ENCODE measurements at places on chromosomes 16 and 17.

- DNase-seq = no peak
These were observed 29.2 kb downstream of the ABCC3 start for GRCh38 chr17:50663812-50664374.

- no peak for DNase-seq
These were observed 34.3 kb upstream of the WSCD1 start for GRCh38 chr17:6035801-6036394.

- peak; percentile 59 for DNase-seq
These were observed 1.1 kb upstream of the HAPSTR1 start for GRCh38 chr16:9090101-9090959.

GRCh38 chr17:58677194-58677880, 14.5 kb downstream of the TEX14 start:
- no peak for DNase-seq

GRCh38 chr17:80270836-80271235, 10.2 kb downstream of the RNF213 start:
- DNase-seq = peak; percentile 82

DNA sequence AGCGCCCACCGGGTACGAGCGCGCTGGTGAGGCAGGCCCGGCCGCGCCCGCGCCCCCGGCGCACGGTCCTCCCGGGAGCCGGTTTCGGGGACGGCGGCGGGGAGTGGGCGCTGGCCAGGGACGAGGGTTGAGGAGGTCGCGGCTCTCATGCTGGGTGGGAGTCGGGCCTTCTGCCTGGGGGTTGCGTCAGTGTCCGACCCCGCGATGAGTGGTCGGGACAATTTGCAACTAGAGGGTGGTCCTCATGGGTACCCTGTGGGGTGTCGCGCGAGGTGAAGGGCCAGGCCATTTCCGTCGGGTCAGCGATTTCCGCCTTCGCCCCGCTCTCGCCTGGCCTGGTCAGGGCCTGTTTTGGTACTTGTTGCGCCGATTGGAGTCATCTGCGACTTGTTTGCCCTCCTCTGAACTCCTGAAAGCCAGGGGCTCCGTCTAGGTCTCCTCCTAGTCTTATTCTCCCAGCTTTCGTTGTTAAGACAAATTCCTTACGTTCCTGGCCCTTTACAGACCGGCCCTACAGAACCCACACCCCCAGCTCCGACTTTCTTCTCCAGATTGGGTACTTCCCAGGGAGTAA, 14.9 kb downstream of the NAA60 start:
- DNase-seq = peak; percentile 35

- DNase-seq = no peak
These were observed 16.2 kb upstream of the XYLT2 start for GRCh38 chr17:50329716-50330115.

- peak; percentile 51 for DNase-seq
These were observed 517 bp downstream of the RUNDC1 start for GRCh38 chr17:42980766-42981397.

DNA sequence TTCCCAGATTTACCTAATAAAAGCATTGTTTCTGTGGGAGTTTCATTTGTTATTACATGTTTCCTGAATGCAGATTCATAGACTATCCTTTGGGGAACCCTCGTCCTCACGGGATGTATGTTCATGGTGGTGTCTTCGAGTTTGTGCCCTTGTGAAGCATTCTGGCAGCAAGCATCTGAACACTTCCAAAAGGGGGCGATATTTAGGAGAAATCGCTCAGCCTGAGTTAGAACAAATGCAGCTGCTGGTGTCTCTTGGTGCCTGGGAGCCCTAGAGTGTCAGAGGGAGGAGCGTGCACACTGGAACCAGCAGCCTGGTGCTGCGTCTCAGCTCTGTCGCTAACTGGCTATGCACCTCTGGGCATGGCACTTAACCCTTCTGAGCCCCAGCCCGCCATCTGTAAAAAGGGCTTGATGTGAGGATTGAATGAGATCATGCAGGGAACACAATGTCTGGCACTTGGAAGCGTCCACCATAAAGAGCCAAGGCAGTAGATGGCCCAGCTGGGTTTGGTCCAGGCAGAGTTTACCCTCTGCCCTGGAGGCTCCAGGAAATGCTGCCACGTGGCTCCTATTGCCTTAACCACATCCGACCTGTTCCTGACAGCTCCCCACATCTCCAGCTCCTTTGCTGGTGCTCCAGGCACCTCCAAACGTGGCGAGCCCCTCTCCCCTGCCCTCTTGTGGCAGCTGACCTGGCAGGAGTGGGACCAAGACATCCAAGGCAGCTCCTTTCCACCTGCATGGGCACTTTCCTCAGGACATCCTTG, 25.0 kb upstream of the C16orf78 start:
- peak; percentile 42 for DNase-seq

DNA sequence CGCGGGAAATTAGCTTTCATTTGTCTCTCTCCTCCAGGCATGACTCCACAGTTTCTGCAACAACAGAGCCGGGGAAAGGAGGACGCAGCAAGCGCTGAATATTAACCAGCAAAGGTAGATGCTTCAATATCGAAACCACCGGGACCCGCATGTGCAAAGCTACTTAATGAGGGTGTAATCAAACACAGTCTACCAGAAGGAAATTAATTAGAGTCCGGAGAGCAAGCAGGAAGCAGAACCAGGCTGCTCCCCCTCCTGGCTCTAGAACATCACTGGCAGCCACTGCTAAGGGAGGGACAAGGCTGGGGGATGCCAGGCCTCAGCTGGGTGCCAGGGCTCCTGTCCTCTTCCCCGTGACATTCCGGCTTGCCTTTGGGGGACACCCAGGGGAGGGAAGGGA, 21.7 kb downstream of the LRRC75A start:
- no peak for DNase-seq

GRCh38 chr17:75482098-75482942, 25.9 kb downstream of the TMEM94 start:
- DNase-seq = no peak

GRCh38 chr16:88529596-88529995, 40.6 kb upstream of the ZC3H18 start:
- DNase-seq = no peak

DNA sequence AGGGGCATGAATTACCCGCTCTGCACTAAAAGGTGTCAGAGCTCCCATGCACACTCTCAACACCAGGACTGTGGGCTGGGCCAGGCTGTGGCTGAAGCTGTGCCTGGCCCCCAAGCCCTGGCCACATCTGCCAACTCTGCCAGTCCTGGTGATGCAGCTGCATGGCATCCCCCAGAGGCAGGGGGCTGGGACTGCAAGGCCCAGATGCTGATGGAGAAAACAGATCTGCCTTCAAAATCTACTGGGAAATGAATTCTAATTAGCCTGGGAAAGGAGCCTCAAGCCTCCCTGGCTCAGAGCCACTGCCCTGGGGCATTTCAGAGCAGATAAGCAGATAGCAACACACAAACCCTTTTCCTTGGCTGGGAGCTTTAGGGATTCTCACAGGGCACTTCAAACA, 3.4 kb downstream of the CHST6 start:
- peak; percentile 39 for DNase-seq

- DNase-seq = no peak
These were observed 9.9 kb upstream of the ENPP7 start for GRCh38 chr17:79720705-79721292.

GRCh38 chr16:50266337-50267091, at the start of gene ADCY7:
Gene ADCY7 (plus strand): TSS chr16:50266551. CDS start chr16:50288180, 21,629 bp downstream.
- peak; percentile 45 for DNase-seq

DNA sequence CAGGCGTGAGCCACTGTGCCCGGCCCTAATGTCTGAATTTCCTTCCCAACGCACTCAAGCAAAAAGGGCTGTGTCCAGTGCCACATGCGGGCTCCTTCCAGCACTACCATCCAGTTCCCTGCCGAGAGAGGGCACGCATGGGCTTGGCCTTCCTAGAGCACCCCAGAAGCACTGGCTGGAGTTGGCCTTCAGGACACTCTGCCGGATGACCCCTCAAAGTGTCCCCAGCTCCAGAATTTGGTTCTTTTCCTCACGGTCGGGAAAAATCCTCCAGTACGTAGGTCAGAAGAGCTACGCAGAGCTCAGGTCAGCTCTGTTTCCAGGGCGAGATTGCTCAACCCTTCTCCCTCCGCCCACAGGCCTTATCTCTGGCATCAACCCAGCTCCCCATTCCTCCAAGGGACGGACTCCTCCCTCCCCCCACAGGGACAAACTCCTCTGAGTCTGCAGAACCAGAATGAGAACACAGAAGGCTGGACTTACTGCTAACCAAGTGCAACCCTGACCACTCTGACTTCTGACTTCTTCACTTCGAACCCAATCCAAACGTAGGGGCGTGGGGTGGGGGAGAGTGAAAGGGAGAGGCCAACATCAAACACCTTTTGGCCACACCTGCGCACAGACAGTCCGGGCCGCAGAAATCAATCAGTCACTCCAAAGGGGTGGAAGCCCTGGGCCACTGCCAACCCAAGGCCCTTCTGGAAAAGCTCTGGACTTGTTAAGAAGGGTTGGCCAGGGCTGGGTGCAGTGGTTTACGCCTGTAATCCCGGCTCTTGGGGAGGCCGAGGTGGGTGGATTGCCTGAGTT, 3.6 kb downstream of the CDC42EP4 start:
- no peak for DNase-seq

DNA sequence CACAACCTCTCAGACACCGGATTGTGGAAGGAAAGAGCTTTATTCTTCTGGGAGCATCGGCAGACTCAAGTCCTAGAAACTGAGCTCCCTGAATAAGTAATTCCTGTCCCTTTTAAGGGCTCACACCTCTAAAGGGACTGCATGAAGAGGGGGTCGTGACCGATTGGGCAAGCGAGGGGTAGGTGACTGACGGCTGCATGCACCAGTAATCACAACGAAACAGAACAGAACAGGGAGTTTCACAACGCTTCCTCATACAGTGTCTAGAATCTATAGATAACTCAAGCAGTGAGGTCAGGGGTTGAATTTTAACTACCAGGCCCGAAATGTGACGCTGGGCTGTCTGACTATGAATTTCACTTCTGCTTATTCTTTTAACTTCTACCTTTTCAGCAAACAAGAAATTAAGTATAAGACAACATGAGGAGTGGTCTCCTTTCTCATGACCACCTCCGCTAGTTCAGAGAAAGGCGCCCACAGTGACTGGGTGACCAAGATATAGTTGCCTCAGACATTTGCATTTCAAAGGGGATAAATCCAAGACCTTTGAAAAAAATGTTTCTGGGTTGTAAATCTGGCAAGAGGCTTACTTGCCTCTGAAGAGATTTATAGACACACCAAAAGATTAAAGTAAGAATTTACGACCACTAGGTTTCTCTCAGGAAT, 88.4 kb upstream of the ATF7IP2 start:
- no peak for DNase-seq

GRCh38 chr16:22063888-22064467, 28.4 kb upstream of the VWA3A start:
- no peak for DNase-seq

DNA sequence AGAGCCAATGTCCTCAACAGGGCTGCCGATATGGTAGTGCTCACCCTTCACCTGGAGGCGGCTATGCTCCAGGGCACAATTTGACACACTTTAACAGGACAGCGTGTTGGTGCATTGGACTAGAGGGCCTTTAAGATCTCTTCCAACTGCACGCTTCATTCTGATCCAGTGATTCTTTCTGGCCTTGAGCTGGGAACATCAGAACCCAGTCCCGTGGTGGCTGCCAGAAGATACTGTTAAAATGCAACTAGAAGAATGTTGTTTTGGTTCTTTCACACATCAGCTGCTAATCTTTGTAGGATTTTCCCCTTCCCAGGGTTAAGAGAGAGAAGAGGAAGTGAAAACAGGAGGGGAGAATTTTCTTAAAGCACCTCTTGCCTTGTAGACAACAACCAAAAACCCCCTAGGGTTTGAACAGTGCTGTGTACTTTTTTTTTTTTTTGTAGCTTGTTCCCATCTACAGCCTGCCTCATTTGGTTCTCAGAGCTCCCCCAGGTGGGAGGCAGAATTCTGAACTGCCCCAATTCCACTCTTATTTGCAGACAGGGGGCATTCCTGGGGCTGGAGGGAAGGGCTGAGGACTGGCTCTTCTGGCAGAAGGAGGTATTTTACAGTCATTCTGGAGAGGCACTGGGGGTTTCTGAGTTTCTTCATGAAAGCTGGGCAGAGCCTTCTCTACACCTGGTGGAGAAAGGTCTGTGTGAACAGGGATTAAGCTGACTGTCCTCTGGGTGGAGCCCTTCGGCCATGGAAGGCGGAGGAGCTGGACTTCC, 32.4 kb downstream of the SMARCE1 start:
- DNase-seq = peak; percentile 73
